ENCODE measurements at places on chromosomes 11 and 22.

- no peak for DNase-seq
Measured at GRCh38 chr22:26842103-26842502, 184.7 kb downstream of the MIAT start.

DNA sequence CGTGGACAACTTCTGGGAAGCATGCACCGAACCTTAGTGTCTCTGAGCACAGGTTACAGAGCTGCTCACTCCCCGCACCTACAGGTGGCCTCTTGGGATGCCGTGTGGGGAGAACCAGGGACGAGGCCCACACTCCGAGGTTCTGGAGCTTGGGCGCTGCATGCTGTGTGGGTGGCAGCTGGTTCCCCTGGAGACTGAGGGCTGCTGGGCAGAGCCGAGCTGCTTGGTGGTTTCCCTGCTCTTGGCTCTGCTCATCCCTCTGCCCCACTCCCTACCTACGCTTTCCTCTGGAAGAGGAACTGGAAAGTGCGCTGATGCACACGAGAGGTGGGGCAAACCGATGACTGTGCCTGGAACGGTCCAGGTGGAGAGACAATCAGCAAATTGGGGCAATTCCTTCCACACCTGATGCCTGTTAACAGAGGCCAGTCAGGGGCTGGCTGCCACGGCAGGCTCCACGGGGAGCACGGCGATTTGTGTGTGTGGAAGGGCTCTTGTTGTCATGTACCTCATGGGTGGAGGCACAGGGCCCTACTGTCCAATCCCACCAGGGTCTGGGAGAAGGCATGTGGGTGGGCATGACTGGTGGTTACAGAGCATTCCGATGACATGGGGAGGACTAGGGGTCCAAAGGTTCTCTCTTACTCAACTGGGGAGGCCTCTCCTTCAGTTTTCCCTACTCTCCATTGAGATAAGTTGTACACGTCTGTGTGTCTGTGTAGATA is 60.9 kb downstream of the ST14 start:
- DNase-seq = no peak

- no peak for DNase-seq
Measured at GRCh38 chr11:128981254-128981653, 38.6 kb upstream of the TP53AIP1 start.

GRCh38 chr11:1872267-1872985 is 19.3 kb downstream of the PRR33 start:
- no peak for DNase-seq

DNA sequence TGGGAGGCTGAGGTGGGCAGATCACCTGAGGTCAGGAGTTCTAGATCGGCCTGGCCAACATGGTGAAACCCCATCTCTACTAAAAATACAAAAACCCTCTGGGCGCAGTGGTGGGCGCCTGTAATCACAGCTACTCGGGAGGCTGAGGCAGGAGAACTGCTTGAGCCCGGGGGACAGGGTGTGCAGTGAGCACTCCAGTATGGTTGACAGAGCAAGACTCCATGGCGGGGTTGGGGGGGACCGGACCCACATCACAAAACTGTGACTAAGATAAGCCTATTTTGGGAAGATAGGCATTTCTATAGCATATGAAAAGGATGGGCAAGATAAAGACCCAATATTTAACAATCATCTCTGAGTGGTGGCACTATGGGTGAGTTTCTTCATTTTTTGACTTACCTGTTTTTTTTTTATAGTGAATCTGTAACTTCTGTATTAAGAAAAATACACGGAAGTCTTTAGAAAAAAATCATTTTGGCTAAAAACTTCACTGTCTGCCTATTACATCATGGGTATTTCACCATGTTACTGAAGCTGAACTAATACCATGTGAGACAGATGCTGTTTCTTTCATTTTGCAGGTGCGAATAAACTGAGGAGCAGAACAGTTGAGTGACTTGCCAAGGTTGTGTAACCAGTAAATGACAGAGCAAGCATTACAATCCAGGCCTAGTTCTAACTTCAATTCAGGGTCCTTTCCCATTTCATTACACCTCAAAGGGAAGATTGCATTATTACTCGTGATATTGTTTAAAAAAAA is 2.5 kb downstream of the CELF1 start:
- DNase-seq = no peak

GRCh38 chr11:78615724-78616123 is 41.1 kb upstream of the NARS2 start:
- no peak for DNase-seq

GRCh38 chr11:113881856-113882255 is 6.5 kb upstream of the USP28 start:
- DNase-seq = no peak

DNA sequence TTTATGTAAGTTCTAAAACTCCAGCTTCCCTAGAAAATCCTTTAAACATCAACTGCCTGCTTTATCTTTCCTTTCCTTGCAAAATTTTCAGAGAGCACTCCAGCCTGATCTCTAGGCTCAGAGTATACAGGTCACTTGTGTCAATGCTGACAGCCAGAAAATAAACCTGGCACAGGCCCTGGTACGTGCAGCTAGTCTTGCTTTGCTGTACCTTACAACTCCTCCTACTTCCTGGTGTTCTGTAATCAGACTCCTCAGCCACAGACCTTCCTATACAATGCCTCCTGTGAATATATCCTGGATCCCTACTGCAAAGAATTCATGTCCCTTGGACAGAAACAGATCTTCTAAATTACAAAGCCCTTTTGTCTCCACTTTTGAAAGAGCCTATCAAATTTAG is 24.2 kb upstream of the TMEM123 start:
- no peak for DNase-seq

- DNase-seq = no peak
Measured at GRCh38 chr11:72220696-72221363, 3.7 kb upstream of the INPPL1 start.

GRCh38 chr22:38032681-38033521 is 24.3 kb upstream of the PICK1 start:
- no peak for DNase-seq

DNA sequence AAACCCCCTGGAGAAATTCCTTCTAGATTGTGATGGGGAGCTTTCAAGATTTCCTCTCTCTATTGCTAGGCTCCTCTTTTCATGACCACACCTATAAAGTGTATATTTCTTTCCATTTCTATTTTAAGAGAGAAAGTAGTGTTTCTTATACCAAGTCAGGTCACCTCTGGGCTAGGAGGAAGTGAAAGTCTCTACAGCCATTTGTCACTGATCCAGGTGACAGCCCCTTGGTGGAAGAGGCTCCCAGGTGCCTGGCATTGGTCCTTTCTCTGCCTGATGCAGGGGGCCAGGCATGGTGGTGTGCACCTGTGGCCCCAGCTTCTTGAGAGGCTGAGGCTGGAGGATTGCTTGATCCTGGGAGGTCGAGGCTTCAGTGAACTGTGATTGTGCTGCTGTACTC is 64.7 kb downstream of the DHCR7 start:
- no peak for DNase-seq

GRCh38 chr11:16953663-16954062 is 60.6 kb downstream of the PLEKHA7 start:
- DNase-seq = no peak

DNA sequence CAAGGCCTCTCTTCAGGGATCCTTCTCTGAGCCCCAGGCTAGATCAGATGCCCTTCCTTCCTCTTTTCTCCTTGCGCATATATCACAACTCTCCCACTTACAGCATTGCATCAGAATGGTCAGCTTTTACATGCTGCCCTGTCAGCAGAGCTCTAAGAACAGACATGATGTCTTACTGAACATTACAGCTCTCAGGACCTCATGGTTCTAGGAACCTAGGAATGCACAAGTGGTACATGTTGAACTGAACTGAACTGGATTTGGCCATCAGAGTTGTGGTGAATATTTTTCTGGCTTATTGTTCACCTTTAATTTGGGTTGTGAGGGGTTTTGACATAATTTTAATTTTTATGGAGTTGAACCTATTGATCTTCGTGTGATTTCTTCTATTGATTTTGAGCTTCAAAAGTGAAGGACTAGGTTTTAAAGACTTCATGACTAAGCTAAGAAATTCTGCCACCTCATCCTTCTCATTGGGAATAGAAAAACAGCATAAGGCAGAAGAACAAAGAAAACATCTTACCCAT is 37.7 kb upstream of the SPON1 start:
- DNase-seq = no peak

DNA sequence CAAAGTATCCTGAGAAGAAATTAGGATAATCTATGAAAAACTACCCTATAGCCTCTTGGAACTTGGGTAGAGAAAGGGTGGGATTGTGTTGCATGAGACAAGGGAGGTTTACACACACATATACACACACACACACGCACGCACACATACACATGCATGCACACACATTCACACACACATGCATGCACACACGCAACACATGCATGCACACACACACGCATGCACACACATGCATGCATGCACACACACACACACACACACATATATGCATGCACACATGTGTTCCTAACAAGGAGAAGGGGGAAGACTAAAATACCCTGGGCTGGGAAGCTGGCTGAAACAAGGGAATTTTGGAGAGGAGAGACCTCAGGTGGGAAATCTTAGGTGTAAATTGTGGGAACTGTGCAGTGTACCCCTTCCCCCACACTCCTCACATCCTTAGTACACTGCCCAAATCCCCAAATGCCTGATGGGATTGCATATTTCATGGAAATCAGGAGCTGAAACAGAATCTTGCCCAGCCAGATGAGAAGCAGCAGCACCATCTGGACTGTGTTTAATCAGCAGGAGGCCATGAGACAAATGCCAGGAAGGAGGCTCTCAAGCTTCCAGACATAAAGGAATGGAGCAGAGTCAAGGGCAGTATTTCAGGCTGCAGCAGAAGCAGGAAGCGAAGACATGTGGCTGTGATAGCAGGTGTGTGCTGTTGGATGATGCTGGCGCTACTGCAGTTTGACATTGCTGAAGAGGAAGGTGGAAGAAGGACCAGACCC is 14.6 kb upstream of the POLD3 start:
- no peak for DNase-seq

DNA sequence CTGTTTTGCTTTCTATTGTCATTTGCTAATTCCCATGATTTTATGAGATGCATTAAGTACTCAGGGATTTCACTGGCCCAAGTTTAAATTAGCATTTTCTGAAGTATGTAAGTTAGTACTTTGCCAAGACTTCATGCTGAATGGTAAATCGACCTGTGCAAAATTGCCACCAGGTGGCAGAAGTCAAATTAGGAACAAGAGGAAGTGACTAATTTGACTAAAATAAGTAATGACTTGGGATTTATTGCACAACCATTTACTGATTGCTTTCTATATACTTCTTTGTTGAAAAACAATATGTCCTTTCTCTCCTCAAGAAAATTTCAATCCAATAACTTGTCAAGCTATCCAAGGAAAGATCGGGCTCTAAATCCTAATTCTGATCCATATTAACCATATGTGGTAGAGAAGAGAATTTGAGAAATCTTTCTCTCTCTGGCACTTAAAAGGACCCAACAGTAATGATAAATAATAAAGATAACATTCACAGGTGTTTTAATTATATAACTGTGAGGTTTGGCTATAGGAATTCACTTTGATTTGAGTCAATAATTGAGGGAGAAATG is 253.7 kb upstream of the CHORDC1 start:
- DNase-seq = no peak

DNA sequence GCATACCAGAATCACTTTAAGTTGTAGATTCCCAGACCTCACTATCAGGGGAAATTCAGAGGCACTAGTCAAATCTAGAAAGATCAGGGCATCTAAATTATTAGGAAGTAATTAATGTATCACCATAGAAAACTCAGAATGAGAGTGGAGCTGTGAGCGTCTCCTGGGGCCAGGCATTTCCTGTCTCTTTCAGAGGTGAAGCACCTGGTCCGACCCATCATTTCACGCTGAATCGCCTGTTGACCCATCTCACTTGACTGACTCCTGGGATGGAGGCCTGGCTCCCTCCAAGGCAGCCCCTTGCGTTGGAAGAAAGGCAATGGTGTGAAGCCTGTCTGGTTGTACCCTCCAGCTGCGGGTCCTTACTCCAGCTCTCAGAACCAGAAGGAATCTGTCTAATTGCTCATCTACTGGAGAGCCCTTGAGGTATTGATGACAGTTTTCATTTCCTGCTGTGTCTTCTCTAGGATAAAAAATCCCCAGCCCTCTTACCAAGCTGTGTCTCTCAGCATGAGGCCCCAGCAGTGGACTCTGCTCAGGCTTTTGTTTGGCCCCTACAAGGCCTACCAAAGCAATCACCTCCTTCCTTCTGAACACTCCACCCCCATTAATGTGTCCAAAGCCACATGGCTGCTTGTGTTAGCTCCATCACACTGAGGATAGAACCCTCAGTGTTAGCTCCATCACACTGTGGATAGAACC is 93.2 kb upstream of the SYT13 start:
- no peak for DNase-seq

DNA sequence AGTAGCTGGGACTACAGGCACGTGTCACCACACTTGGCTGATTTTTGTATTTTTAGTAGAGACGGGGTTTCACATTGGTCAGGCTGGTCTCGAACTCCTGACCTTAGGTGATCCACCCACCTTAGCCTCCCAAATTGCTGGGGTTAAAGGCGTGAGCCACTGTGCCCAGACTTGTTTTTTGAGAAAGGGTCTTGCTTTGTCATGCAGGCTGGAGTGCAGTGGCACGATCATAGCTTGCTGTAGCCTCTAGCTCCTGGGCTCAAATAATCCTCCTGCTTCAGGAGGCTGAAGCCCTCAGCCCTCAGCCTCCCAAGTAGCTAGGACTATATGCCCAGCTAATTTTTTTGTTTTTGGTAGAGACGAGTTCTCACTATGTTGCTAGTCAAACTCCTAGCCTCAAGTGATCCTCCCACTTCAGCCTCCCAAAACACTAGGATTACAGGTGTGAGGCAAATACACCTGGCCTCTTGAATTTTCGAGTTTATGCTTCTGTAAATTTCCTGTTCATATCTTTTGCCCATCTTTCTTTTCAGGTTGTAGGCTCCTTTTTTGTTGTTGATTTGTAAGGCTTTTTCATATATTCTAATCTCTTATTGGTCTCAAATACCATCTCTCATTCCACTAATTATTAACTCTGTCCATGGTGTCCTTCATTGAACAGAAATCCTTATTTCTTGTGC is 3.4 kb upstream of the RBM4B start:
- no peak for DNase-seq

DNA sequence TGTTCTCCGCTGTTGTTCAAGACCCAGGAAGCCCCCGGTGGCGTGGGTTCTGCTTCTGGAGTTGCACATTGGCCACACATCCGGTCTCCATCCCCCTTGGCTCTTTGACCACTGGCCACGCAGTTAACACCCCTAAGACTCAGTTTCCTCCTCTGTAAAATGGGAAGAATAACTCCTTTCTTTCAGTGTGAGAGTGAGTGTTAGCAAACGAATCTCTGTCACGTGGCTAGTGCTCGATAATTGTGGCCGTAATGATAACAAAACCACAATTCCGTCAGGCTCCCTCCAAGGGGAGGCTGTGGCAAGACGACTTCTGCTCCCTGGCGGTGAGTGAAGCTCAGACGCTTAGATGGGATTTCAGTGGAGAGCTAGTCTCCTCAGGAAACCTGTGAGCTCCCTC is 315.2 kb upstream of the B3GAT1 start:
- no peak for DNase-seq

Measured in effector CD8-positive, alpha-beta T cell (primary cell).